Naive B cell (primary cell): ENCODE measurements at places on chromosomes 12 and 14. TPM values are rescaled to one million over a fixed set of nuclear protein-coding genes. Genes with fewer than 3 reads are reported as not detected.
A peak's percentile ranks its signal among the peaks of the same experiment; 100 is the strongest.

DNA sequence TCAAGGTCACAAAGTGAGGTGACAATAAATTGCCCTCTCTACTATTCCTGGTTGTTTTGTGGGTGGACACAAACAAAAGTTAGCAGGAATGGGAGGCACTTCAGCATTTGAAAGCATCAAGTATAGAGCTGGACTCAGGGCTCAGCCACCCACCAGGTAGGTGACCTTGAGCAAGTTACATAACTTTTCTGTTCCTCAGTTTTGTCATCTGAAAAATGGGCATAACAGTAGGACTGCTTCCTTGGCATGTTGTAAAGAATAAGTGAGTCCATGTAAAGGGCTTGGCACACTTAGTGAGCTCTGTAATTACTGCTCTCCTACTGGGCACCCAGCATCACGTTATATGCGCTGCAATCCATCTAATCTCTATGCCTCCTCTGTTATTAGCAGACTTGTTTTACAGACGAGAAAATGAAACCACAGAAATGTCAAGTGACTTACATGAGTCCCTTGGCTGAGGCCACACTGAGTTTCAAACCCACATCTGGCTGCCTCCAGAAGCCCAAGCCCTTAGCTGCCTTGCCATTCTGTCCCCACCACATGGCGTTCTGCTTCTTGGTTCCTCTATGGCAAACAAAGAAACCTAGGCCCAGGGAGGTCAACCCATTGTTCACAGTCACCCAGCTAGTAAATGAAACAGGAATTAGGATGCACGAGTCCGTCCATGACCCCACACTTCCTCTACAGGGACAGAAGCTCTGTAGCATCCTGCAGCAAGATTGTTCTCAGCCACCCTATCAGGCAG is 63.2 kb upstream of the SLC24A4 start:
- peak overlapping the region; percentile 47 for H3K4me3 ChIP-seq
- peaks cover 7% of the 10 kb centered on the region for H3K4me1 ChIP-seq
- DNase-seq: no peak
- H3K36me3 ChIP-seq: no peaks in the 10 kb centered on the region

GRCh38 chr14:50985124-50985858 is 41.0 kb upstream of the PYGL start:
- DNase-seq: no peak
- H3K36me3 ChIP-seq: no peaks in the 10 kb centered on the region
- H3K27me3 ChIP-seq: peaks cover 14% of the 10 kb centered on the region
- no peak overlapping the region for H3K4me3 ChIP-seq
- H3K27ac ChIP-seq: no peak overlapping the region
- H3K4me1 ChIP-seq: no peaks in the 10 kb centered on the region

DNA sequence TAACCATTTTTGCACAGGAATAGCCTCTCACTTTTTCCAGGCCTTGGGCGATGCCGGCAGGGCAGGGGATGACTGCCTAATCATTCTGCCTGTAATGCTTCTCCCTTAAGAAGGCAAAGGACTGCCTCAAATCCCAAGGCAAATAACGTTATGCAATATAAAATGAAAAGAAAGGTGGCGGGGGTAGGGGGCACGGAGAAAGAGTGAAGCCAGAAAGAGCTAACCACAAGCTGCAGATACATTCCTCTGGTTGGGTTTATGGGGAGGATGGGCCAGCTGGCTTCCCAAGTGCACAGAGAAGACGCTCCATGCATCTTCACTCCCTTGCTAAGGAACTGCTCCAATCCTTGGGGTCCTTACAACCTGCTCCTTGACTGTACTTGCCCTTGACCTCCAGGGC is 229.5 kb downstream of the FOXN3 start:
- H3K27ac ChIP-seq: peak overlapping the region; percentile 97
- peak overlapping the region; percentile 81 for H3K4me3 ChIP-seq
- DNase-seq: no peak
- peaks cover 50% of the 10 kb centered on the region for H3K4me1 ChIP-seq
- no peaks in the 10 kb centered on the region for H3K27me3 ChIP-seq

DNA sequence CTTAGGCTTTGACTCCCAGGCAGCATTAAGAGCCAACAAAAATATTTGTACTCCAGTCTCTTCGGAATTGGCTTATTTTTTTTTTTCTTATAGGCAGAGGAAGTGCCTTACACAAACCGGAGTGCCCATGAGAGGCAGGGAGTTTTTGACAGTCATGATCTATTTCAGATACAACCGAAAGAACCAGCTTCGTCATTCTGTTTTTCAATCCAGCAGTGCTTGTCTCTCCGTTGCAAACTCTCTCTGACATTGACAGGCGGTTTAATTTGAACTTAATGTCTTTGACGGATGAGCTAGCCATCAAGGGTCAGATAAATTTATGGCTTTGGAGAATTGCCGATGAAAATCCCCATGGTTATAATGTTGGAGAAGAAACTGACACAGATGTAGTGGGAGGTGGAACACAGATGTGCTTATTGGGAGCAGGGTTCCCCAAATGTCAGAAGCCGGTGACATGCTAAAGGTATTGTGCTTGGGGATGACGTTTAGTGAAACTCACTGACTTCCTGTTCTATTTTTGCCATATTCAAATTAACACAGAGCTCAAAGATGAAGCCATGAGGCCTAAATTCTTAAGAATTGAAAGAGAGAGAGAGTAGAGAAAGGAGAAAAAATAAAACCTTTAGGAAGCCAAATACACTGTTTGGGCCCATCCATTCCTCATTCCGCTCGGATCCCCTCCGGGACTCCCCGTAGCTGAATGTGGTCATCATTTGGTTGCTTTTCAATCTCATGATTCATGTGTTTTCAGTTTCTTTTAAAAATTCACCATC is 59.7 kb downstream of the PLXNC1 start:
- H3K27ac ChIP-seq: peak overlapping the region; percentile 99
- H3K4me1 ChIP-seq: peaks cover 47% of the 10 kb centered on the region
- DNase-seq: peak; percentile 80
- H3K36me3 ChIP-seq: peaks cover 9% of the 10 kb centered on the region
- no peaks in the 10 kb centered on the region for H3K27me3 ChIP-seq
- H3K4me3 ChIP-seq: peak overlapping the region; percentile 80

FOXM1 gene
- polyA plus RNA-seq: not detected

PA2G4 gene
- 124 TPM for polyA plus RNA-seq

CCDC177 gene
- polyA plus RNA-seq: not detected

GRCh38 chr12:90965204-90965603 is 10.2 kb upstream of the CCER1 start:
- H3K4me3 ChIP-seq: no peak overlapping the region
- no peak for DNase-seq
- no peaks in the 10 kb centered on the region for H3K36me3 ChIP-seq
- H3K27me3 ChIP-seq: no peaks in the 10 kb centered on the region

SNRPF gene
- polyA plus RNA-seq: 27.2 TPM

DNA sequence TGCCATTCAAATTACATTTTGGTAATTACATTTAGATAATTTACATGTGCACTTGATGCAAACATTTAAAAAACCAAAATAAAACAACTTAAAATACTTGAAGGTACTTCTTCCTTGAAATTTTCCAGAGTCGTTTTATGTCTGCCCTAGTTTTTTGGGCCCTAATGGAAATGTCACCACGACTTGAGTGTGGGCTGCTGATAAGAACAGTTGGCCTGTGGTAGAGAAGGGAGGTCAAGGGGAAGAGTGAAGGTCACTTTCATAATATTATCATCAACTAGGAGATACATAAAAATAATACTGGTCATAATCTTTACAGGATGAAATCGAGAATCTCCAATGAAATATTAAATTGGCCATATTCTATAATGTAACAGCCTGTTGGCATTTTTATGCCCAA is 23.1 kb downstream of the ZDHHC17 start:
- DNase-seq: no peak
- H3K27ac ChIP-seq: no peak overlapping the region
- H3K27me3 ChIP-seq: no peaks in the 10 kb centered on the region
- peaks cover 43% of the 10 kb centered on the region for H3K4me1 ChIP-seq

DNA sequence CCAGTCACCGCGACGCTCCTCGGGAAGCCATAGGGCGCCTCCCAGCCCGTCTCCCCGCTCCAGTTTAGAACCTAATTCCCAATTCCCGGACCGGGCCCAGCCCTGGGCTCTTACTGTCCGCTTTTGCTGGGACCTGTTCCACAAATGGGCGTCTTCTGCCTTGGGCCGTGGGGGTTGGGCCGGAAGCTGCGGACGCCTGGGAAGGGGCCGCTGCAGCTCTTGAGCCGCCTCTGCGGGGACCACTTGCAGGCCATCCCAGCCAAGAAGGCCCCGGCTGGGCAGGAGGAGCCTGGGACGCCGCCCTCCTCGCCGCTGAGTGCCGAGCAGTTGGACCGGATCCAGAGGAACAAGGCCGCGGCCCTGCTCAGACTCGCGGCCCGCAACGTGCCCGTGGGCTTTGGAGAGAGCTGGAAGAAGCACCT is 797 bp downstream of the UNG start:
- no peak overlapping the region for H3K27ac ChIP-seq
- no peak for DNase-seq
- peak overlapping the region; percentile 90 for H3K4me3 ChIP-seq

DNA sequence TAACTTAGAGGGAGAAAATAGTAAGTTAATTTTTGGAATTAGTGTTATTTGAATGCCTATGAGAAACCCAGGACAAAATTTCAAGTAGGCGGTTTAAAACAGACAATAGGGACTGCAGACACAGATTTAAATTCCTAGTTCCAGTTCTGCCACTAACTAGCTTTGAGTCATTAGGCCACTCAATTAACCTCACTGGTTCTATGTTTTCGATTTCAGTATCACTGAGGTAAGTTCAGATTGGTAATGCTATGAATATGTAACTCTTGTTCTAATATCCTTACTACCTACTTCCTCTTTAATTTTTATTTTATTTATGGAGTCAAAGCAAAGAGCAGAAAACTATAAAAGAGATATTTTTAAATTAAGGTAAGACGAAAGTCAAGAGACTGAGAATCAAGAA is 52.6 kb downstream of the GALC start:
- H3K36me3 ChIP-seq: peaks cover 12% of the 10 kb centered on the region
- H3K4me1 ChIP-seq: peaks cover 2% of the 10 kb centered on the region
- H3K4me3 ChIP-seq: no peak overlapping the region
- no peaks in the 10 kb centered on the region for H3K27me3 ChIP-seq
- DNase-seq: no peak

DNA sequence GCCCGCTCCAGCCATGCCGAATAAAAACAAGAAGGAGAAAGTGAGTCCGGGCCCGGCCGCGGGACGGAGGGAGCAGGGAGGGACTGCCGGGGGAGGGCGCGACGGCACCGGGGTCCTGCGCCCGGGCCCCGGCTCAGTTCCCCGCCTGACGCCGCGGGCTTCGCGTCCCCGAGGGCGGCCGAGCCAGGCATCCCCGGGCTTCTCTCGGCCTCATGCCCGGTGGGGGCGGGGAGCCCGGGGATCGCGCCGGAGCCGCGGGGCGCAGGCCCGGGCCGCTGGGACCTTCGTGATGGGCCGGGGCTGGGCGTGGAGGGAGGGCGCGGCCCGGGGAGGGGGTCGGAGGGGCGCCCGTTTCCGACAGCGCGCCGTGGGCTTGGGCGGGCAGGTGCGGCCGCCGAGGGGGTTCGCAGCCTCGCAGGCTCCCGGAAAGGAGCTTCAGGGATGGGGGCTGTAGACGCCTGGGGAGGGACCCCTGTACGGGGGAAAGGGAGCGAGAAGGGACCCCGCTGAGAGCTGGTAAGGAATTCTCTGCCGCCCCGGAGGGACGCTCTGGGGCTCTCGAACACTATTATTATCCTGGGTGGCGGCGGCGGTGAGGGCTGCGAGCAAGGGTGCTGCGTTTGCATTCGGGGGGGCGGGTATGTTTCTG is 496 bp downstream of the PPP2R5C start:
- peak overlapping the region; percentile 87 for H3K27ac ChIP-seq
- peak; percentile 31 for DNase-seq
- H3K4me1 ChIP-seq: peaks cover 29% of the 10 kb centered on the region
- H3K36me3 ChIP-seq: no peaks in the 10 kb centered on the region
- H3K4me3 ChIP-seq: peak overlapping the region; percentile 99

CD163 gene
- polyA plus RNA-seq: 0.19 TPM

OVCH1 gene
- polyA plus RNA-seq: not detected

CD9 gene
- polyA plus RNA-seq: 186 TPM

DNA sequence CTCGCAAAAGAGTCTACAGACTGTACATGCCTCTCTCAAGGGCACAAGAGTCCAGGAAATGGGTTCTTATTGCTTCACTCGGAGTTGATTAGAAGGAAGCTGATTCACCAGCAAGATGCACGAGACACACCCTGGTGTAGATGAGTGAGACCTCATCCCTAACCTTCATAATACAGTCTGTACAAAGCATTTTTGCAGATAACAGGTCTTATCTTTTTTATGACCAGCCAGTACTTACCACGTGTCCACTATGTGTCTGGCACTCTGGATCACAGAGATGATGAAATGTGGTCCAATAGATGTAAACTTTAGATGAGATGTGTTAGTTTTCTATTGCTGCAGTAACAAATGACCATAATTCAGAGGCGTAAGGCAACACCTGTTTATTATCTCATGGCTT is 53.4 kb upstream of the PWP1 start:
- no peak overlapping the region for H3K27ac ChIP-seq
- no peak overlapping the region for H3K4me3 ChIP-seq
- no peak for DNase-seq

DNA sequence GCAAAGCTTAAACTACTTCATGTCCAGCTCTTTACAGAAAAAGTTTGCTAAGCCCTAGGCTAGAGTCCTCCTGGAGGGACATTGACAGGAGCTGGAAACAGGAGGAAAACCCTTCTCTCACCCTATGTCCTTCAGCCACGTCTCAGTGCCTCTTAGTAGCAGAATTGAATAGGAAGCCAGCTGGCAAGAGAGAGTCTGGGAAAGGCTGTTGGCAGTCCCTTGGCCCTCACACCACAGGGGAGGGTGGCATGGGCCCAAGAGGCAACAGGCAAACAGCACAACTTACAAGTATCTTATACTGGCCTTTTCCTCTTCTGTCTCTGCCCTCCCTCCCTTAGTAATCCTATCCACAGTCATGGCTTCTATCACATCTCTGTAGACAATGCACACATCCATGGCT is 27.7 kb upstream of the DHRS2 start:
- H3K4me3 ChIP-seq: no peak overlapping the region
- no peaks in the 10 kb centered on the region for H3K4me1 ChIP-seq
- H3K27ac ChIP-seq: no peak overlapping the region
- no peaks in the 10 kb centered on the region for H3K36me3 ChIP-seq

GRCh38 chr14:52325126-52325525 is 11.0 kb downstream of the PTGER2 start:
- DNase-seq: peak; percentile 73
- peak overlapping the region; percentile 58 for H3K4me3 ChIP-seq
- H3K4me1 ChIP-seq: peaks cover 17% of the 10 kb centered on the region
- peaks cover 5% of the 10 kb centered on the region for H3K27me3 ChIP-seq
